Regular cardiac myocyte (primary cell): ENCODE measurements at places on chromosomes 4 and X. TPM values are rescaled to one million over a fixed set of nuclear protein-coding genes. Genes with fewer than 3 reads are reported as not detected.

Gene RHOXF1
- not detected in 2 replicates for total RNA-seq

Gene VSIG1
- total RNA-seq: under 0.01 TPM in 2 replicates

Gene NRK
- total RNA-seq: under 0.01 and 0.56 TPM in 2 replicates

Gene SLC10A6
- total RNA-seq: not detected in 2 replicates

Gene SOWAHB
- total RNA-seq: not detected in 2 replicates

Gene CPE
- 33.5 and 294 TPM in 2 replicates for total RNA-seq

Gene UGT2A1
- not detected in 2 replicates for total RNA-seq

Gene FMR1NB
- total RNA-seq: not detected in 2 replicates

Gene MGAT4D
- total RNA-seq: not detected in 2 replicates

Gene RHOXF2B
- not detected in 2 replicates for total RNA-seq

Gene ENPEP
- 2.1 and 6.8 TPM in 2 replicates for total RNA-seq

Gene ZNF280C
- total RNA-seq: 1.7 and 2.9 TPM in 2 replicates

Gene TEX13C
- total RNA-seq: not detected in 2 replicates

Gene SMIM43
- total RNA-seq: 0.38 and 3.4 TPM in 2 replicates

Gene LONRF3
- total RNA-seq: 0.19 and 1.7 TPM in 2 replicates

Gene TMPRSS11E
- total RNA-seq: not detected in 2 replicates

Gene ARHGEF38
- under 0.01 TPM in 1 of 2 replicates, not detected in the other for total RNA-seq

Gene PLK4
- total RNA-seq: 2.5 and 19.6 TPM in 2 replicates

Gene STK32B
- 2.1 and 2.8 TPM in 2 replicates for total RNA-seq

Gene GLRB
- 11.7 and 31.9 TPM in 2 replicates for total RNA-seq

Gene POLR2B
- total RNA-seq: 101 and 126 TPM in 2 replicates

Gene RPA4
- 0.56 and 0.96 TPM in 2 replicates for total RNA-seq

Gene CPZ
- total RNA-seq: 1.5 and 9.0 TPM in 2 replicates

Gene SSX1
- not detected in 2 replicates for total RNA-seq

Gene RTL9
- under 0.01 TPM in 2 replicates for total RNA-seq

Gene SYN1
- total RNA-seq: under 0.01 and 0.28 TPM in 2 replicates

Gene TAF7L
- total RNA-seq: 0.38 and 1.1 TPM in 2 replicates

Gene KLHL8
- total RNA-seq: 14.7 and 15.7 TPM in 2 replicates

Gene ASB12
- not detected in 2 replicates for total RNA-seq

Gene SPATA18
- 8.4 and 17.2 TPM in 2 replicates for total RNA-seq

Gene C4orf36
- total RNA-seq: under 0.01 and 0.38 TPM in 2 replicates

Gene MUC7
- not detected in 2 replicates for total RNA-seq

Gene PRR27
- not detected in 2 replicates for total RNA-seq

Gene REPS2
- 0.38 and 0.85 TPM in 2 replicates for total RNA-seq

Gene MAD2L1
- total RNA-seq: 5.4 and 39.5 TPM in 2 replicates

Gene PNCK
- total RNA-seq: under 0.01 and 0.85 TPM in 2 replicates

Gene SRPK3
- total RNA-seq: 0.58 and 0.85 TPM in 2 replicates

Gene FGFR3
- total RNA-seq: 0.56 and 1.7 TPM in 2 replicates

Gene SLC49A3
- total RNA-seq: 2.5 and 5.1 TPM in 2 replicates

Gene EGF
- total RNA-seq: 0.19 and 0.56 TPM in 2 replicates

Gene OTC
- not detected in 2 replicates for total RNA-seq

Gene BTK
- not detected in 2 replicates for total RNA-seq

Gene FGB
- total RNA-seq: not detected in 2 replicates

Gene LPAR4
- total RNA-seq: under 0.01 and 0.19 TPM in 2 replicates

Gene SLIT2
- total RNA-seq: 18.6 and 24.2 TPM in 2 replicates

Gene AR
- total RNA-seq: 1.5 and 2.8 TPM in 2 replicates

Gene CISD2
- total RNA-seq: 27.3 and 29.5 TPM in 2 replicates

Gene MTHFD2L
- 21.7 and 45.1 TPM in 2 replicates for total RNA-seq

Gene ZMAT1
- 0.38 and 2.0 TPM in 2 replicates for total RNA-seq
